Upper lobe of left lung (tissue), 6 donors: ENCODE measurements at places on chromosomes 1 and 21. TPM values are rescaled to one million over a fixed set of nuclear protein-coding genes. Genes with fewer than 3 reads are reported as not detected.

DNA sequence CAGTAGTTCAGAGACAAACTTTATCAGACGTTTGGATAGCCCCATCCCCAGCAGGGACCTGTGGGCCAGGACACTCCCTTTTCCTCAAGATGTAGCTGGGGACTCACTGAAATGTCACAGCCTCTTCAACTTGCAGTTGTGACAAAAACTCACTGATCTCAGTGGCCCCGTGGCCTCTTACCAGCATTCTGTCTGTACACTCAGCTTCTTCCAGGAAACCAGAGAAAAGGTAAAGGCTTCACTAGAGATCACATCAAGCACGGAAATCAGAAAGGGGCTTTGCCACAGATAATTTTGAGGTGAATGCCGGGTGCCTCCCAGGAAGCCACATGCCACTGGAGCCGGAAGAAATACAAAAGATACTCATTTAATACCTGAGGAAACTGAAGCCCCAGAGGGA, 122.2 kb downstream of the CCDC185 start:
- no peak for DNase-seq

DNA sequence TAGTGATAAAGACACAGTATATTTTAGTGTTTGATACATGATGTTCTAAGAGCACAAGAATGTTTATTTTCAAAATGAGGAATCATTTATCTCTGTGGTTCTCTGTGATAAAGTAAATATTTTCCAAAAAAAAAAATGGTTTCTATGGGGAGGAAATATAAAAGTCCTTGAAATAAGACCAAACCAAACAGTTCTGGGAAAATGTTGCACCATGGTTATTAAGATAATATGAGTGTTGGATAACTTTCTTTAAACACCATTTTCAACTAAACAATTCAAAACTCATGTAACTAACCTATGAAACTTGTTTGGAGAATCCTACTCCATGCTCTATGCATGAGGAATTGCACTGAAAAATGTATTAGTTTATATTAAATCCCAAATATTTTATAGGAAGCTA, 184.6 kb downstream of the KCNT2 start:
- DNase-seq, result no peak

DNA sequence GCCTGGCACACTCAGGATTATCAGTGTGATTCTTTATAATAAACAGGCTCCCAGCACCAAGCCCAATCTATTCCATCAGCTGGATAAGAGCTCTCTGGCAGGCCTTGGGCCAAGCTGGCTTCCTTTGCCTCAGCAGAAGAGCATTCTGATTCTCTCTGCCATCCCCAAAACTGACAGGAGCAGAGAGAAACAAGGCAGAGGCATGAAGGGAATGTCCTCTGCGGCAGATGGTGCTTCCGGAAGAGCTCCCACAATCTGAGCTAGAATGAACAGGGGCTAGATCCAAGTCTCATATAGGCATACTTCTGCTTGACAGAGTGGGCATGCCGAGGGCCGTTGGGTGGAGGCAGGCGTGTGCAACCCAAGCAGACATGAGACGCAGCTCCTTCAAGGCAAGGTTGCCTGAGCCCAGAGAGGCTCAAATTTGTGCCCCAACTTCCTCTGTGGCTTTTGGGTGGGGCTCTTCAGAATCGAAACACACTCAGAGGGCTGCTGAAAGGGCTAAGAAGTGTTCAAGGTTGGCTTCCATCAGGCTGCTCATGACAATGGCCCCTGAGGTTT, 4.0 kb downstream of the CAPN2 start:
- DNase-seq, result no peak

DNA sequence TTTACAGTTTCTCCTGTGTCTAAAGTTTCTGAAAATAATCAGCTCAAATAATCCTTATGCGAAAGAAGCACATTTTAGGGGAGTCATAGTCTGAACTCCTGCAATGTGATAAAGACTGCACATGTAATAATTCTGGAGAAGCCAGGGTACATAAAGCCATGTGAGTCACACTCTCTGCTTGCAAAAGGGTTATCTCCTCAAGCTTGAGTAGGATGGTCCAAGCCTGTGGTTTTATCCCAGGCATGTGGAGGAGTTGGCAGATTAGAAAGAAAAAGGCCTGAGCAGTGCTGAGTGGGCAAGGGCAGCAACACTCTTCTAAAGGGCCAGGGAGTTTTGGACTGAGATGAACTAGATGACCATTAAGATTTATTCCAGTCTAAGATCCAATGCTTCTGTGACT, 220.4 kb downstream of the RHOU start:
- DNase-seq, result no peak

DNA sequence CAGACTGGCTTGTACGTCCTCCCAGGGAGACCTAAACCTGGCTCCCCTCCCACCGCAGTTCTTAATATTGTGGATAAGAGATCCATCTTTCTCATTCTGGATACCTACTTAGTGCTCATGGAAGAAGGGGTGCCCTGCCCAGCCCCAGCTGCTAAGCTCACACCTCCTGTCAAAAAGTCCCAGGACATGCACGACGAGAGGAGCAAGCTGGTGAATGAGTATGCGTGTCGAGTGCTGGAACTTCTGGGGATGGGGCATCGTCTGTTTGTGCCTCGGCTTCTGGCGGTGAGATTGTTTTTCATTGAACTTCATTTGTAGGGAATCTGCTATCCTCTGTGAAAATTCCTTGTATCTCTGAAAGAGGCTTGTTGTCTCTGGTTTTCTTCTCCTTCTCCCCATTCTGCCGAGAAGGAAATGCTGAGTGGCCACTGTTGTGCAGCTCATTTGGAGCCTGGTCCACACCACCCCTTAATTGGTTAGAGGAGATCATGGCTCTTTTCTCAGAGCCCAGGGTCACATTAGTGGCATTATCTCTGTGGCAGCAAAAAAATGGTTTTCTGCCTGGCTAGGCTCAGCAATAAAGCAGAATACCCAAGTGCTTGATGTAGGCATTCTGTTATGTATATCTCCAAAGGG, 199.4 kb upstream of the CACYBP start:
- DNase-seq, result no peak

DNA sequence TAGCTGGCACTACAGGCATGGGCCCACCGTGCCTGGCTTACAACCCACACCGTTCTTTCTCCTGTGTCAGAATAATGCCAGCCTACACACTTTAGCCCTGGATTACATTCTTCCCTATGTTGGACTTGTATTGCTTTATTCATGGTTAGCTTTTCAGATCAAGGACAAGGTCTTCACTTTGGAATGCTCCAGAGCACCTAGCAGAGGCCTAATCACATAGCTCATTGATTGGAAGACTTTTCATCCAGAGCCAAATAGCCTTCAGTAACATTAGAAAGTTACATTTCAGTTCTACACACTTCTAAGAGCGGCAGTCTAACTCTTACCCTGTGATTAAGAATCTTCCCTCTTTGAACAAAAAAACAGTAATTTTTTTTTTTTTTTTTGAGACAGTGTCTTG, 29.4 kb upstream of the ZFYVE9 start:
- no peak for DNase-seq

DNA sequence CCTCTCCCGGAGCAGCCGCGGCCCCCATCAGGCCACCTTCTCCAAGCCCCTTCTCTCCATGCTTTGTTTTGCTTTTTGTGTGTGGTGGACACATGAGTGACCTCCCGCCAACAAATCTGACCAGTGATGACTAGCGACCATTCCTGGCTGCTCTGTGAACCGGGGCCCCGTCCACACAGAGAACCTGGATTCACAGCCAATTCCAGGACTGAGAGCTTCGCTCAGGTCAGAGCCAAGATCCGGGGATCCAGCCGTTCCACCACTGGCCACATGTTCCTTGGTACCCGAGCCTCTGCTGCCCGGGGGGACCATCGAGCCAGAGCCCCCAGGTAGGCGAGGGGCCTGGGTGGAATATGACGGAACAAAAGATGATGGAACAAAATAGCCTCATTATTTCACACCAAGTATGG, 46.7 kb upstream of the COL18A1 start:
- no peak for DNase-seq

LCE1E gene
- total RNA-seq, result not detected

APOBEC4 gene
- total RNA-seq, result 2.9 TPM

C1orf53 gene
- 9.9 TPM for total RNA-seq

FAM72C gene
- not detected for total RNA-seq

TTF2 gene
- total RNA-seq, result 5.6 TPM

TMEM82 gene
- total RNA-seq, result not detected

CELA3A gene
- 17.0 TPM for total RNA-seq
